HCT116 (cell line): ENCODE measurements at places on chromosomes 1 and 21.

DNA sequence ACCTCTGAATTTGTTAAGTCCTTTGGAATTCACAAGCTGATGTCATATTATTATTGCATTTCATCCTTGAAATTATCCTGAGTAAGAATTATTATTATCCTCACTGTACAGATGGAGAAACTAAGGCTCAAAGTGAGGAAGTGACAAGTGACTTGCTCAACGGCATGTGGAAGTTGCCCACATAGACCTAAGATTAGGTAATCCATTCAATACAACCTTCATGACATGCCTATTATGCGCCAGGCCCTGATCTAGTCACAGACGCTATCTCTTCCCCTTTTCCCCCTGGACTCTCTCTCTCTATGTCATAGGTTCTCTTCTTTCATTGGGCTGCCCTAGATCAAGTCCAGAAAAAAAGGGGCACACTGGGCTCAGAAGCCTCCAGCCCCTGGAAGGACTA lies 84.9 kb upstream of the KCNK2 start:
- no peak for DNase-seq

DNA sequence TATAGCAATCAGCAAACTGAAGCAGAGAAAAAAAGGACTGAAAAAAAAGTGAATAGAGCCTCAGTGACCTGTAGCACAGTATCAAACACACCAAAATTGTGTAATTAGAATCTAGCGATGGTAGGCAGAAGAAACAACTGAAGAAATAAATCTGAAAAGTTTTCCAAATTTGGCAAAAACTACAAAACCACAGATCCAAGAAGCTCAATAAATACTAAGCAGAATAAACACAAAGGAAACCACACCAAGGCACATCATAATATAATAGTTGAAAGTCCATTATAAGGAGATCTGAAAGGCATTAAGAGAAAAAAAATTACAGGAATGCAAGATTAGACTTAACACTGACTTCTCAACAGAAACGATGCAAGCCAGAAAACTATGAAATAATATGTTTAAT lies 7.1 kb upstream of the IL12RB2 start:
- no peak for DNase-seq

- no peak for DNase-seq
These were observed 2.4 kb downstream of the SSBP3 start for GRCh38 chr1:54403808-54404261.

DNA sequence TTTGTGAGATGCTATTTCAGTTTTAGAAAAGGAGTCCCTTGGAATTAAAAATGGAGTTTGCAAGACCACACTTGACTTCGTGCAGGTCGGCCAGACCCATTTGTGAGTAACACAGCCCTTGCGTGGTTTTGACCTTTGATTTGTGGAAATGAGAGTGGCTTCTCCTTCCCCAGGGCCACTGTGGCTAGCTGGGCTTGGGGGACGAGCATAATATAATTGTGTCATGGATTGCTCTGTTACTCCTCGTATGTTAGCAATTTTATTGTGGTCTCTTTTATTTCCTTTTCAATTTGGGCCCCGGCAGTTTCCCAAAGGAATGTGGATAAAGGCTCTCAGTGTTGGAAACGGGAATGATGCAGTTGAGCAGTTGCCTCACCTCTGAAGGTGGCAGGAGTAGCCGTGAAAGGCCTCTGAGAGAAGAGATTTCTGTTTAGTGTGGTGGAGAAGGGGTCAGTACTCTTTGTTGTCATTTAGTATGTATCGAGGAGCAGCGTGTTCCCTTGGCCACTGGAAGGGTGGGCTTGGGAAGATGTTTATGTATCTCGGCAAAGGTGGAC lies 194.6 kb downstream of the PBX1 start:
- no peak for DNase-seq

- DNase-seq: no peak
These were observed 30.6 kb upstream of the MCOLN3 start for GRCh38 chr1:85078903-85079302.

DNA sequence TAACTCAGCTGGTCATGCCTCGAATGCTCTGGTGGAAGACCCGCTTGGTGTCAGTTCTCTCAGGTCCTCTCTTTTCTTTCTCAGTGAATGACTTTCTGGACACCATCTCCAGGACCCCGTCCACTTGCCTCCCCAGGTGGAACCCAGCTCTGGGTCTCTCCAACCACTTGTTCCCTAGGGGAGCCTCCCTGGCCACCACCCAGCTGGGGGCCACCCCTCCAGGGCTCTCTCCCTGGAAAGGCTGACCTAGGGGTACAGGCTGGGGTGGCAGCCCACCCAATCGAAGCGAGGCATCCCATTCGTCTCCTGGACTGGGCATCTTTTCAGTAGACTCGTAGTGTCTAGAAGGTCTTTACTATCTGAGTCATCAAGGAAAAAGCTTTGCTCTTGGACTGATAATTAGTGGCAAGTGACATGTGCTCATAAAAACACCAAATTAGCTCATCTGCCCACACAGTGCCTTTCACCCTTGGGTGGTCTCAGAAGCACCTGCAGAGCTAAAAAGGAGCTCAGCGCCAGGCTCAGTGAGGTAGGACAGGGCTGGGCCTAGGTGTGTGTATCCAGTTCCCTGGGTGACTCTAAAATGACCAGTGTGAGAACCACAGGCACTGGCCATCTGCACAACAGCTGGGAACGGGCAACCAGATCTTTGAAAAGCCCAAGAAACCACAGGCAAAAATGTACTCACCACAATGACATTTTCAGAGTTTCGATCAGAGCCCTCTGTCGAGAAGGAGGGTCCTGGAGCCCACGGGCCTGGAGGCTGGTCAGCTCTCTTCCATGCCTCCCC lies 2.4 kb upstream of the PDXK start:
- no peak for DNase-seq

DNA sequence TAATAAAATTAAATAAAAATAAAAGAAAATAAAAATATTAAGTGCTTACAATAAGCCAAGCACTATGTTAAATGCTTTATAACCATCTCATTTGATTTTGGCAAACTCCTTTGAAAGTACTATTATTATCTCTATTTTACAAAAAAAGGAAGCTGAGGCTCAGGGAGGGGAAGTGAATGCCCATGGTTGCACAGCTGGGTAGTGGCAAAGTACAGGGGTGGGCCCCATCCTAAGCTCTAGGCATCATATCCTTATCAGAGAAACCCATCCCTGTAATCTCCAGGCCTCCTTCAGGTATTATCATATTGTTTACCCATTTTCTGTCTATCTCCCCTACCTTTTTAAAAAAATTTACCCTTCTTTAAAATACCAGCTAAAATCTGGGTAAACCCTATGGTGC lies 2.3 kb upstream of the MED18 start:
- no peak for DNase-seq

GRCh38 chr21:35868005-35868868 lies 192.1 kb downstream of the SETD4 start:
- DNase-seq: no peak

DNA sequence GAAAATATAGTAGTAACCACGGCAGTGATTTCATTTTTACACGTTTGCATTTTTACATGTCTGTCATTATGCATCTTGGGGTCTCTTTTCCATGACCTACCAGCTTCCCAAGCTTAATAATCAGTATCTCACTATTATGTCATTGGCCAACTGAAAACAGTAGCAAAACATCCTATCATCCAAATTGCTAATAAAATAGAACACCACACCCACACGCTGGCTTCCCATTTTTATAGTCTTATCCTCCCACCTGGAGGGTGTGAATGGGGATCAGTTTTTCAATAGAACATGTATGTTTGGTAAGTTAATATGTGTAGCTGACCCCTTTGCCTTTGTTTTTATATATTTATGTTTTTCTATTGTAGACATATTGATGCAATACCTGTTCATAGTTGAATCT lies 11.8 kb downstream of the TFF3 start:
- no peak for DNase-seq

GRCh38 chr1:22832414-22832786 lies 121.8 kb downstream of the EPHB2 start:
- peak; percentile 80 for DNase-seq

DNA sequence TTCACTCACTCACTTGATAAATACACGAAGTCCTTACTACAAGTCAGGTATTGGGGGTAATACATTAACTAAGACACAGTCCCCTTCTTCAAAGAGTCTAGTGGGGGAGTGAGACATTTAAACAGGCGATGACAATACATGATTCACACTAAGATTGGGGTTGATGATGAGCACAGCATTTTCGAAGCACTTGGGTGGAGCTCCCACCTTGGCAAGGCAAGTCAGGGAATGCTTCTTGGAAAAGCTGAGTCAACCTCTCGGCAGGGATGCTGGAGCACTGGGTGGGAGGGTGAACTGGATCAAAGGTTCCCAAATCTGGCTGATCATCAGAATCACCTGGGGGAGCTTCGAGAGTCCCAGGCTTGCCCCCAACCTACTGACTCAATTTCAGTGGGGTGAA lies 57.9 kb upstream of the ENAH start:
- DNase-seq: peak; percentile 82
